ENCODE measurements at places on chromosomes 12 and 14.
A peak's percentile ranks its signal among the peaks of the same experiment; 100 is the strongest.

GRCh38 chr12:15684896-15685658, 104.1 kb downstream of the EPS8 start:
- DNase-seq: peak; percentile 21

DNA sequence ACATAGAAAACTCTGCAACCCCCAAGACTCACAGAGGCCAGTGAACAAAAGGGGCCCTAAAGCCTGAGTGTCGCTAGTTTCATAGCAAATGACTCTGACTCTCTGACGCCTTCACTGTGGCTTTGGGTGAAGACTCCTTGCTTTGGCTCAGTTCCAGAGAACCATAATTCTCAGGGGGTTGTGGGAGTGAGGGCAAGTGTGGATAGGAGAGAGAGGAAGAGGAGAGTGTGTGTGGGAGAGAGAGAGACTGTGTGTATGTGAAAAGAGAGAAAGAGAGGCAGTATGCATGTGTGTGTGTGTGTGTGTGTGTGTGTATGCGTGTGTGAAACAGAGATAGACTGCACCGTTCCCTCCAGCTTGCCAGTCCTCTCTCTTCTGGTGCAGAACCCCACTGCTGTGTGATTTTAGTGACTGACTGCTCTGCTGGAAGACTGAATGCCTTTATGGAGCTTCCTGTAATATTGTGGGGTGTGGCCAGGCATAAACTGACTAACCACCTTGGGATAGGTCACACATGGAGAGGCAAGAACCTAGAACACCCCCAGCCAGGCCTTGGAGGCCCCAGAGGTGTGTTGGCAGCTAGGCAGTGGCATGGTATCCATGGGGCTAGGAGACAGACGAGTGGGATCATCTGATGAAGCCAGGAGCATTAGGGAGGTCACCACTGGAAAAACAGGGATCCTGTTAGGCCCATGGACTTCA, 45.9 kb upstream of the STXBP6 start:
- DNase-seq: no peak

DNA sequence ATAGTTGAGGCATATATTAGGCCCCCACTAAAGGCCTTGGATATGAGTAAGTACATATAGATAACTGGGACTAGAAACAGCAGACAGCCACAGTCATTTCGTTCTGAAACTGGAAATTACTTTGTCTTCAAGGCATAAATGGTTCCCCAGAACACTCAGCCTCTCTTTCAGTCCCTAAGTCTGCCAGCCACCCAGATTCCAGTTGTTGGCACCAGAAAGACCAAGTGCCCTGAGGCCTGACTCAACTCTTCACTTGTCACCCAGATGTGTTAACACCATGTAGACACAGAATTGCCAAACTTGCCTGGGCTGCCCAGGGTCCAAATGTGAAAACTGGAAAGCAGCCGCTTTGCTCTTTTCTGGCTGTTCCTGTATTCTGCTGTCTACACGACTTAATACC, 3.0 kb upstream of the LGALS3 start:
- DNase-seq: no peak

DNA sequence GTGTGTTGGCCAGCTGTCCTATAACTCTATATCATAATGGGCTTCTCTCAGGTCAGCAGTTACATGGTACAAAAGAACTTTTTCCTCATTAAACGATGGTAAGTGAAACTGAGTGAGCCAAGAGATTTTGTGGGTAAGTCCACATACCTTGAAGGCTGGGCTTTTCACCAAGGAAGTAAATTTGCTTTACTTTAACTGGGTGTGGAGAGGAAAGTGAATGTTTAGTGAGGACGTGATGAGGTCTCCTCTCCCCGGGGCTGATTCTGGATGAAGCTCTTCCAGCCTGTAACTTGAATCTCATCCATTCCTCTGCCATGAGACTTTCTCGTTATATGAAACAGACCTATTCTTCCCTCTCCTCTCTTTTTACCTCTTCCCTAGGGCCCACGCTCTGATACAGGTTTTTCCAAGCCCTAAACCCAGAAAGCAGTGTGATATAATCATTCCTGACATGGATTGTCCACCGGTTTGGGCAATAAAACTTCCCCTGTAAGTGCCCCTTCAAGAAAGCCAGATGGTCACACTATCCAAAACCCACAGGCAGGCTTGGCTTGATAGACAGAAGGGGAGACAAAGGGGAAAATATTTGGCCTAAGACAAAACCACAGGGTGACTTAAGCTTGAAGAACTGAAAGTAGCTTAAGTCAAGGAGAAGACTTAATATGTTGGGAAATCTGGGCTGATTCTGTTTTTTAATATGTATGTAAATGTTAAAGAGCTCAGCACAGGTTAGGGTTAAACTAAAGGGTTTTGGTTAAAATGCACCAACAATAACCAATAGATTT, 50.3 kb downstream of the CIT start:
- DNase-seq: no peak

GRCh38 chr12:90112666-90113065, 404.0 kb upstream of the ATP2B1 start:
- DNase-seq: no peak

- no peak for DNase-seq
Measured at GRCh38 chr12:71857657-71858056, 18.1 kb downstream of the TBC1D15 start.

GRCh38 chr12:6563448-6564050, 4.5 kb downstream of the NOP2 start:
- peak; percentile 55 for DNase-seq

DNA sequence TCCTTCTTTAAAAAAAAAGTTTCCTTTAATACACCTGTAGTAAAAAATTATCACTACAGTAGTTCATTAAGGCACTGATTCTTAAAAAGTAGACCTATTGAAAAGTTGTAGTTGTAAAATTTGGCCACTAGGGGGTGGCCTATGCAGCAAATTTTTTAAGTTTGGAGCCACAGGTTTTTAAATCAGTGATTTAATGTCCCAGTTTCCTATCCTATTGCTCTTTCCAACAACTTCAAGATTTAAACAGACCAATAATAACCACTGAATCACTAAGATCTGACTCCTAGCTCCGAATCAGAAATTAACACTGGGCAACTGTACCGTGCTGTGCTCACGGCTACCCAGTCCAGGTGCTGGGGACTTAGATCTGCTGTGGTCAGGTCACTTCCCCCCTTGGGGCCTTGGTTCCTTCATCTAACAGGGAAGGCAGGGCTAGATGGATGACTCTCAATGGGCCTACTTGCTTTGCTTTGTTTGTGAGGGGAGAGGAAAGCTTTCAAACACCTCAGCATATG, 279.3 kb downstream of the MED13L start:
- peak; percentile 20 for DNase-seq

DNA sequence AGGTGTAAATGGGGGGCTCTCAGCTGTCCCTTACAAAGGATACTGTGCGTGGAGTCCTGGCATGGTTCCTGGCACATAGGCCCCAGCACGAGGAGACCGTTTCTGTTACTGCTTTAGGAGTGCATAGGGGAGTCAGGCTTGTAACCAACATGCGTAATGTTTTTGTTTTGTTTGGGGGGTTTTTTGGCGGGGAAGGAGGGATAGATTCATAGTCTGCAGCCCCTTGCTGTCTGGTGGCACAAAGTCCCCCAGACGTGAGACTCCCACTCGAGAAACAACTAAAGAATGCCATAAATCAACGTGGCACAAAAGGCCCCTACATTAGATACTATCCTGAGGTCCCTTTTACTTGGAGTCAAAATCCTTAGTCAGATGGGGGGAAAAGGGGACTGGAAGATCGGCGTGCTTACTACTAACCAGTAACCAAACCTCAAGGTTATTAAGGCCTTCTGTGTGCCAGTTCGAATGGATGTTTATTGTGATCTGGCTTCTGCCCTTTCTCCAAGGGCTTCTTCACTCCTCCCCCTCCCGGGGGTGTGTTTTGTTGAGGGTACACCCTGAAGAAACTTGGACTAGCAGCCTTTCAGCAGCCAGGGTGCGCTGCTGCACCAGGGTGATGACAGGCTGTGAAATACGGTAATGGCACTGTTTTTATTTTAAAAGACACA, 874 bp downstream of the ISCU start:
- DNase-seq: peak; percentile 83

DNA sequence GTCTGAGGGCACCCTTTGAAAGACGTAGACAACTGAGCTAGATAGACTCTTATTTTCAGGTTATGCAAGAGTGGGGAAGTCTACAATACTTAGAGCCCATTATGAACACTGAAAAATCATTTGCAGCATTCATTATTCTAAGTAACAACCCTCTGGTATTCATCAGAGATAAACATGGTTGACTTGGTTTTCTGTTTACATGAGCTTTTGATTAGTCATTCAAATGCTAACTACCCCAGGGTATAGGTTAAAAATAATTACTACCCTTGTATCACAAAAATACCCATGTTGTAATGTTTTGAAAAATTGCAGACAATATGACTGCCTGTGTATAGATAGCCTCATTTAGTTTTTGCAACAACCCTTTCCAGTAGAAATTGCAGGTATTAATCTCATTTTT, 78.5 kb downstream of the PPFIBP1 start:
- no peak for DNase-seq

DNA sequence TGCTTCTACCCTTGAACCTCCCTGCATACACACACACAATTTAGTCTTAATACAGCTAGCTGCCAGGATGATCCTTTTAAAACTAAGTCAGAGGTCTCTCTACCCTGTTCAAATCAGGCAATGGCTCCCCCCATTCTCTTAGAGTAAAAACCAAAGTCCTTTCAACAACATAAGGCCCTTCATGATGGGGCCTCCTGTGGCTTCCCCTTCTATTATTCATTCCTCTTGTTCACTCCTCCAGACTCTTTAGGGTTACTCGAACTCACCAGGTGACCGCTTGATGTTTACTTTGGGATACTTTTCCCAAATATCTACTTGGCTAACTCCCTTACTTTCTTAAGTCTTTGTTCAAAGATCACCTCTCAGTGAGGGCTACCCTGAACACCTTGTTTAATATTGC, 30.4 kb downstream of the DENND5B start:
- DNase-seq: no peak
